Dermis blood vessel endothelial cell (primary cell): ENCODE measurements at places on chromosomes 16 and 17. TPM values are rescaled to one million over a fixed set of nuclear protein-coding genes. Genes with fewer than 3 reads are reported as not detected.

DBNDD1 gene
- 10.4 and 29.8 TPM in 2 replicates for total RNA-seq

GRCh38 chr17:57871155-57871554, 21.3 kb upstream of the MRPS23 start:
- DNase-seq, result no peak

- DNase-seq, result no peak
These were observed 29.4 kb upstream of the MLKL start for GRCh38 chr16:74729783-74730683.

STX1B gene
- 0.51 and 0.70 TPM in 2 replicates for total RNA-seq

- peak; percentile 56 for DNase-seq
These were observed 22.1 kb downstream of the SLC7A6 start for GRCh38 chr16:68286153-68287074.

DNA sequence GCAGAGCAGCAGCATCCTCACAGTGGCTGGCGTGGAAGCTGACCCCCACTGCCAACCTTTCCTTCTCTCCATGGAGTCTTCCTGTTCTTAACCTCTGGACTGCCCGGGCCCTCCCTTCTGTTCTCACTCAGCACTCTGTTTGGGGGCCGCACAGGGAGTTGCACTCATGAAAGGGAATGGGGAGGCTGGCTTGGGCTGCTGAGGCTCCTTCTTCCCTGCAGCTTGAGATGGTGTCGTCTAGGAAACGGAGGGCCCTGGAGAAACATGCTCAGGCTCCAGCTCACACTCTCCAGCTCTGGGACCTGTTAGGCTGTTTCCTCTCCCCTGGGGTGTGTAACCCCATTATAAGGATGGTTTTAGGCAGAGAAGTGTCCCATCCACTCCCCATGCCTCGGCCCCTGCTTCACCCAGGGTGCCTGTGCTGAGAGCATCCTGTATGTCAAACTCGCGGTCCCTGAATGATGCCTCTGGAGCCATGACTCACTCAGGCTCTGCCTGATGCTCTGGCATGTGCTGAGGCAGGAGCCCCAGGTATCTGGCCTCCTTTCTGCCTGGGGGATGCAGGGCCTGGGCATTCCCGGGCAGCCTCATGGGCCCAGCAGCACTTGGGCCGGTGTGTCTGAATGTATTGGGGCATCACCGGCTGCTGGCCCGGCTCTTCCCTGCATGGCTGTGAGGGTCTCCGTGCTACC, 18.9 kb downstream of the TMEM94 start:
- DNase-seq, result peak; percentile 33

- DNase-seq, result peak; percentile 15
These were observed 23.0 kb downstream of the SUPT6H start for GRCh38 chr17:28684963-28685362.

DNA sequence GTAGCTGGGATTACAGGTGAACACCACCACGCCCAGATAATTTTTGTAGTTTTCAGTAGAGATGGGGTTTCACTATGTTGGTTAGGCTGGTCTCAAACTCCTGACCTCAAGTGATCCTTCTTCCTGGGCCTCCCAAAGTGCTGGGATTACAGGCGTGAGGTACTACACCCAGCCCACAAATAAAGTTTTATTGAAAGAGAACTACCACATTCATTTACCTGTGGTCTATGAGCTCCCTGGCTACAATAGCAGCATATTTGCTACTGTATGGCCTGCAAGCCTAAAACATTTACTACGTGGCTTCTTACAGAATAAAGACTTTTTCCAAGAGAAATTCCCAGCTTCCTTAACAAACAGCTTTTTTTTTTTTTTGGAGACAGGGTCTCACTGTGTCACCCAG, 3.4 kb downstream of the METTL9 start:
- no peak for DNase-seq

NOG gene
- total RNA-seq, result 0.23 and 1.2 TPM in 2 replicates

- no peak for DNase-seq
These were observed 110.1 kb downstream of the IRX3 start for GRCh38 chr16:54176376-54176901.
